SHP77 treated with DMSO at 0.1 percent for 48 hours (cell line): ENCODE measurements at places on chromosomes 4 and X.

DNA sequence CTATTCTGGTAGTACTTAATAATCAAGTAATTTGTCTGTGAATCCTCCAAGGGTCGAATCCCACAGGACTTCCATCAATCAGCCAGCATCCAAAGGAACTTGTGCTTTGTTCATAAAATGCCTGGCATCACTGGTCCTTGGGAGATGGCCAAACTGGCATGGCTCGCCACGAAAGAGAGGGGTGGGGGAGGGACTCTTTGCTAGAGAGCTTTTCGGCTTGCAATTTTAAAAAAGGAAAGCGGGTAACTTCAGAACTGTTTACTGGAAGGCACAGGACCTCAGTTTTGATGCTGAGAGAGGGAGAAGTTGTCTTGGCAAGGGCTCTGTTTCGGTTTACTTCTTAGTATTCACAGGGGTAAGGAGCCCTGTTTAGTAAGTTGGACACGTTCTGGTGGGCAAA, 79.4 kb upstream of the FHL1 start:
- DNase-seq = no peak

GRCh38 chrX:19496711-19497110, 18.6 kb downstream of the MAP3K15 start:
- DNase-seq = no peak

DNA sequence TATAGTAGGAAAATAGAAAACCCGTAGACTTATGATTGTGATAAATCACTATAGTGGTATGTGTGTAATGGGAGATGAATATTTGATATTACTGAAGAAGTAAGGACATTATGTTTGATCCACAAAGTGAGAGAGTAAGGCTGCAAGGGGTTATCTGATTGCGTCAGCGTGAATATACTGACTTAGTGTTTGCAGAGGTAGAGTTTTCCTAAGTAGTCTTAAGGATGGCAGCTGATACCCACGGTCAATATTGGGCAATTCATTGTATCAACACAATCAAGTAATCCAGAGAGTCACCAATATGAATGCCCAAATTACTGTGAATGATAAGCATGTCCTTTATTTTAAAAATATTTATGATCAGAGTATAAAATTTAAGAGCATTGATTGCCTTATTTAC, 83.7 kb downstream of the SPOCK3 start:
- no peak for DNase-seq

GRCh38 chr4:37646247-37646646, 39.9 kb downstream of the RELL1 start:
- DNase-seq = no peak

DNA sequence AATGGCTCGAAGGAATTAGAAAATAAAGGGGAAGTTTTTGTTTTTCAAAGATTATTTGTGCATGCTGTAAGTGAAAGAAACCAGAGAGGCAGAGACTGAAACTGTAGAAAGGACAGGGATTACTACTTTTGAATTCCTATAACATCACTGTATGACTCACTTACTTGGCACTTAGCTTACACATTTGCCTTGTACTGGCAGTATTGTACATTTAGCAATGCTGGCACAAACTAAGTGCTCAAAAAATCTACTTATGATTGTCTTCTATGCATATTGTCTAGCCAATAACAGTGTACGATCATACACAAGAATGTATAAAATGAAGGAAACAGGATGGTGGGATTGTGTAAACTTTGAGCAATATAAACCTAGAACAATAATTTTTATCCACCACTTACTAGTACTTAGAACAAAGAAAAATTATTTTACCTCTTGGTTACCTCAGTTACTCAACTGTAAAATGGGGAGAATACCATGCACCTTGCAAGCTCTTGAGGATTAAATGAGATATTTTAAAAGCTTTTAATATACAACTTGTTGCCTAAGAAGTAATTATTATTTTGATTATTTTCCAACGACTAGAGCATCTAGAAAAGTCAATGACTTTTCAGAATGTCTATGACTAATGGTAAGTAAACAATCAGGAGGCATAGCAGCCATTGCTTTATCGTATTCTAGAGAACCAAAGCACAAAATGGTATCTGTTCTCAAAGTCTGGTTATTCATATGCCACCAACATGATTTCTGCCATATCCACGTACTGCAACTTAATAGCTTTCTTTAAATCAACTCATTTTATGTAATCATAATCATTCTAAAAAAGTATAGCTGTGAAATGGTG, 4.7 kb downstream of the FAM120C start:
- no peak for DNase-seq

GRCh38 chrX:19955306-19955705, 35.6 kb downstream of the BCLAF3 start:
- DNase-seq = no peak

GRCh38 chr4:166518776-166519175, 645.7 kb downstream of the TLL1 start:
- peak; percentile 91 for DNase-seq

GRCh38 chrX:74438764-74439163, 17.5 kb downstream of the SLC16A2 start:
- no peak for DNase-seq

DNA sequence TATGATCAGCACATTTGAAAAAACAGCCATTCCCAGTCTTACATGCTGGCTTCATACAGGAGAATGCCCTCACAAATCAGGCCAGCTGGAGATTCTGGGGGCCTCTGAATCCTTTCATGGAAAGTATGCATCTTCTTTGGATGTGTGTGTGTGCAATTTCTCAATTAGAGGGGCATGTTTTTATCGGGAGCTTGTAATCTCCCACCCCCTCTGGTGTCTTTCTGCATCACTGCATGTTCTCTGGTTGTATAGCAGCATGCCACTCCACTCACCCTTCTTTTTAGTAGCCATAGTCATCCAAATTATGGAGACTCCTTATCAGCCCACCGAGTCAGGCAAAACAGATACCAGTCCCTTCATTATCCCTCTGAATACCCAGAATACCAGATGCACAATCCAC, 282.2 kb upstream of the SLIT2 start:
- DNase-seq = no peak

DNA sequence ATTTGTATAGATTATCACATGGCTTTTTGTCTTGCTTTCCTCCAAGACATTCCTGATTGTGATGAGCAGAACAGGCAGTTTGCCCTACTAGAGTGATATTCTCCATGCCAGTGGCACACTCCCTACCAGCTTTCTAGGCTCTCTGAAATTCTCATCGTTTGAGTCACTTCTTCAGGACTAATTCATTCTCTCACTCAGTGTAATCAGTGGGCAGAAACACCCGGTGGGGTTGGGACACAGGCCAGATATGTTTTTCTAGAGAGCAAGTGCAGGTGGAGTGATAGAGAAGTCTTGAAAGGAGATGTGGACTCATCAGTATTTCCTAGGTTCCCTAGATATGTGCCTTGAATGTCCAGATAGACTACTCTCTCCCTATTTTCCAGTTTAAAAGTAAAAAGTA, 13.1 kb downstream of the RAB33A start:
- no peak for DNase-seq

- no peak for DNase-seq
Observed at GRCh38 chrX:114047558-114047957, 536.3 kb upstream of the HTR2C start.

- no peak for DNase-seq
Observed at GRCh38 chr4:119510395-119511149, 118.0 kb downstream of the PDE5A start.

DNA sequence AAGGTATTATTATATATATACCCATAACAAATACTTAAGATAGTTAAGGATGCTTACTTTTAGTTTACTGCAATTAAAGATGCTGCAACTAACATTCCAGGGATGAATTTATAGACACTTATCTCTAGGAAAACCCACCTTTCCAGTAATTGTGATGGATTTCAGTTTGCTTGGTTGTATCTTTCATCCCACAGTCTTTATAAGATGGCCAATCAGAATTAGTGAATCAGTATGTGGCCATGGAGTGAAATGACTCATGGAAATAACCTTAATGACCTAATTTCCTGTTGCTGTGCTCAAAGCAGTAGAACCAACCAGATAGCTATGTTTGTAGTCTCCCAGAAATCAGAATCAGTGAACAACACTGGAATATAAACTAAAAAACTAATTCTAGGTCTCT, 26.4 kb downstream of the MOSPD2 start:
- no peak for DNase-seq

DNA sequence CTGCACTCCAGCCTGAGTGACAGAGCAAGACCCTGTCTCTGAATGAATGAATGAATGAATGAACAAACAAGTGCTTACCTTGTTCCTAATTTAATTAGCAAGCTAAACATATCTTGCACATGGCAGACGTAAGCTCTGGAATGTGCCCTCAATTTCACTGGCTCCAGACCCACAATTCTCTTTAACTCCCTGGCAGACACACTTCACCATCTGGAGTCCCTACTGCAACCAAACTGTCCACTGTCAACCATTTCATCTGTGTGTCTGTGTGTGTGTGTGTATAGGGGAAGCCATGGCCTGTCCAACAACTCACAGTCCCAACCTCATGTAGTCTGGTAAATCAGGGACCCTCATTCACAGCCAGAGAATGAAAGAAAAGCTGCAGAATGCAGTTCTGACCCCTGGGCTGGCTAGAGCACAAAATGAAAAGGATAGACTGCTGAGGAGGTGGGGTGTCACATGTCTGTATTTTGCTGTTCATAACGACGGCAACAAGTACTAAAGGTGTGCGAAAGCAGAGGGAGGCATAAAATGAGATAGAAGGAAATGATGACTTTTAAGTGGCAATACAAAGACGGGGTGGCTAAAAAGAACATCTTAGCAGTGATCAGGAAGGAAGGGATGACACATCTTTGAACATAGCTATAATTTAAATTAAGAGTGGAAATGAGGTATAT, 114.1 kb downstream of the TSPAN5 start:
- DNase-seq = no peak

GRCh38 chr4:14157262-14157661, 529.7 kb upstream of the BOD1L1 start:
- DNase-seq = no peak

GRCh38 chrX:44106864-44107263, 133.7 kb upstream of the NDP start:
- no peak for DNase-seq

DNA sequence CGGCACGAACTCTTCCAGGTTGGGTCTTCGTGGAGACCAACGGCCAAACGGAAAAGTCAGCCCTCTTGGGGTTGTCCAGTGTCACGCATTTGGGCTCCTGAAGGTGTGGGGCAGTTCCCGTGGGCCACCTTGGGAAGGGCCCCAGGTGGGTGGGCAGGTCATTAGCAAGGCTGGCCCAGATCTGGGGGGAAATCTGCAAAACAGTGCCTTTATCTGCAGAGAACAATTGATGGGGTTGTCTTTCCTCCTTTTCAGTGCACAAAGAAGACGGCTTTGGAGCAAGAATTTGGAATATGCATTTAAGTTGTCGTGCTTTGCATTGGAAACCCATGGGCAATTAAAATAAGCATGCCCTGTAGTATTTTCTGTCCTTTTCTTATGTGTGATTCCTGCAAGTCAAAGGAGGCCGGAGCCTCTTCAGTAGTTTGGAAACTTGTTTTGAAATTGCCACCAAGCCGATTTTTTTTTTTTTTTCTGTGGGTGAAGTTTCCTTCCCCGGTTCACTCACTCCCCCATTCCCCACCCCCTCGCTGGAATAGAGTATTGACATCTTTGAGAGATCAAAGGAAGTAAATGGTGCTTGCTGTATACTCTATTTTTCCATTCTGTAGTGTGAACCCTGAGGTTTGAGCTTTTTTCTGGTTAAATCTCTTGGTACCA, 9.8 kb downstream of the ZIC3 start:
- no peak for DNase-seq

DNA sequence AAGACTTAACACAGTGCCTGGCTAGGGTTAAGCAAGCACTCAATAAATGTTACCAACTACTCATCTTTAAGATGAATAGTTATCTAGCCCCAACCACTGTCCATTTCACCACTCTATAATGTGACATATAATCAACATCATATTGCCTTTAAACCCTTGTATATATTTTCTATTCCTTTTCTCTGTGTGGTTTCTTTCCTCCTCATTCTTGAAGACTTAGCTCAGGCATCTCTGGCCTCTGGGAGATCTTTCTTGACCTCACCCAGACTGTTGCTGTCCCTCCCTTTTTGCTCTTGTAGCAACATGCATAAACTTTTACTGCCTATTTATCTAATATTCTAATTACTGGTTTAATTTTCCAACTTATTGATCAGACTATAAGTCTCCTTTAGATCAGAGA, 249.9 kb upstream of the MAB21L2 start:
- DNase-seq = no peak

DNA sequence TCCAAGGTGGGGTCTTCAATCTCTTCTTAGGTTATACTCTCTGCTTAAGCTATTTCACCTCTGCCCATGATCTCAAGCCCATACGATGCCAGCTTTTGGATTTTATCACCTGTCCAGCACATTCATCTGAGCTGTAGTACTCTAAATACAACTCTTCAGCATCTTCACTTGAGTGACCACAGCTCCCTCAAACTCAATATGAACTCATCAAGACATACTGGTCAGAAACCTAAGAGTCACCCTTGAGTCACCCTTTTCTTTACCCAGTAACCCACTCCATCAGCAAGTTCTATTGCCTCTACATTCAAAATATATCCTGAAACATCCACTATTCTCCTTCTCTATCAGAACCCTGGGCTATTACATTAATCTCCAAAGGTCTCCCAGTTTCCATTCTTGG, 69.4 kb downstream of the DCHS2 start:
- DNase-seq = no peak

DNA sequence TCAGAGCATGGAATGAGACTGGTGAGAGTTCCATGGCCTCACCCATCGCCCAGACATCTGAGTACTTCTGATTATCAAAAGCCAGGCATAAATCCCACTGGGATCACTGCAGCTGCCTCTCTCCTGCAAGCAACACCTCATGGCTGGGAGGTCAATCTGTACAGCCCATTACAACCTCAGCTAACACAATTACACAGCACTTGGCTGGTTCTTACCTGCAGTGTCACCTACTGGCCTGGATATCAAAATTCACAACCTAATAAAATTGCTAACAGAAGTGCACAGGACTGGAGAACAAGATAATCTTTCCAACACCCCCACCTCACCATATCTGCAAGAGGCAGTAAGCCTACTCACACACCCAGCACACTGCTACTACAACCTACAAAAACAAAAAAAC, 341.7 kb upstream of the NDST3 start:
- DNase-seq = no peak

DNA sequence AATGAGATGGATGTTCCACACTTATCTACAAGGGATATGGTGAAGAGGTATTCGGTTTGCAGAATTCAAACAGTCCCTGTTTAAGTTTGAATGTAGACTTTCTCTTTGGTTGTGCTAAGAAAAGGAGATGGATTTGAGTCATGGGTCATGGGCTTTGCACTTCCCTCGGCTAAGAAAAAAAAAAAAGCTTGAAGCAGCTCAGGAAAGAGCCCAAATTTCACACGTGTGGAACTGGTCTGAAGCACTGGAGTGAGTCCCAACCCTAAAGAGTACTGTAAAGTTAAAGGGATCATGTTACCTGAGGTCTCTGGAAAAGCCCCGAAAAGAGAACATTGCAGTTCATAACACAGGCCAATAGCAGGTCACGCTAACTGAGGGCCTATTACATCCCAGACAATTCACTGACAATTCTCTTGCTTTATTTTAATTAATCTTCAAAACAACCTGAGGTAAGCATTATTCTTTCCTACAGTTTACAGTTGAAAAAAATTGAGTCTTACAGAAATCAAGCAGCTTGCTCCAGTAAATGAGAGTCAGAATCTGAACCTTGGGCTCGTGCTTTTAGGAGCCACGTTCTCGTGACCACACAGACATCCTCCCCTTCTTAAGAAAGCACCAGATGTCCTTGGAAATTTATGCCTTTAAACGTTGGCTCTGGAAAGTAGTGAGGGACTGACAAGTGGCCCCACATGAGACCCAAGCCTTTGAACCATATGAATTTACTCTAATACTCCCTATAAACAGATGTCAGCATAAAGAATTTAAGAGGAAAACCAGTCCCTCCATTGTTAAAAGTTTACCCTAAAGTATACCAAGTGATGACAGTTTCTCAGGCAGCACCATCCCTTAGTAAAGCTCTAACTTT, 89.3 kb downstream of the MAD2L1 start:
- no peak for DNase-seq
